Activated naive CD4-positive, alpha-beta T cell (primary cell): ENCODE measurements at places on chromosomes 5 and 9.

- no peak for DNase-seq
These were observed 408.4 kb downstream of the SPOCK1 start for GRCh38 chr5:137090721-137091120.

DNA sequence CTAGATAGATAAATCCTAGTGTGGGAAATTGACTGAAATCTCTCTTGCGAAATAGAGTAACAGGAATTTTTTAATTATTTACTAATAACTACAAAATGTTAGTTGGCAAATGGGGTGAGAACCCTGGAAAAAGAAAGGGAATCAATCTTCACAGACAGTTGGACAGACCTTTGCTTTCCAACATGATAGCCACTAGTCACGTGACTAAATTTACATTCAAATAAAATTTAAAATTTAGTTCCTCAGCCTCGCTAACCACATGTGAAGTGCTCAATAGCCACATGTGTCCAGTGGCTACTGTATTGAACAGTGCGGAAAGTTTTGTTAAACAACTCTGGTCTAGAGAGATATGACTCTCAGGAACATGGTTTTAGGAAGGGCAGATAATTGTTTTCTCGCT, 289.9 kb upstream of the RASA1 start:
- DNase-seq: no peak

GRCh38 chr9:7516376-7516775, 283.2 kb downstream of the DMAC1 start:
- DNase-seq: no peak

DNA sequence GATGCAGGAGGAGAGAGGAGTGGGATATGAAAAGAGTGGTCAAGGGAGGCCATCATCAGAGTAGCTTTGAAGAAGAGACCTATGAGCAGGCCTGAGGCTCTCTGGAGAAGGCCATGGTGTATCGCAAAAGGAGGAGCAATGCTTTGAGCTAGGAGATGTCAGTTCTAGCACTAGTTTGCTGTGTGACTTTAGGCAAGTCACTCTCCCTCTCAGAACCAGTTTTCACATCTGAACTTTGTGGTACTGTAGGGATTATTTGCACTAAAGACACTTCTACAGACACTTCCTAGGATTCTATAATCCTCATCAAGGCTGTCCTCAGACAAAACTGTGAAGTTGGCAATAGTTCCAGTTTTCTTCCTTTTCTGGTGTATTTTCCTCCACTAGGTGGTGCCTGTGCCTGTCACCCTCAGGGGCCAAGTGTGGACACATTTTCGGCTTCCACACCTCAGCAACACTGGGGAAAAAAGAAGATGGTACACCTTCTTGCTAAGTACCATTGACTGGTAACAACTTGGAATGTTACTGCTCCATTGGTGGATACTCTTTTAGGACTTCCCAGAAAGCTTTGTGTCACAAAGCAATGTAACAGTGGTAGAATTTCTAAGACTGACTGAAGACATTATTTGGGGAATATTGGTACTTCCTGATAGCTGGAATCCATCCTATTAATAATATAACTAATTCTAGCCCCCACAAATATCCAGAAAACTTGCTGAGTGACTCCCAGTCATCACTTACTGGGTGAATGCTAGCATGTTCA, 9.9 kb downstream of the PAPPA start:
- no peak for DNase-seq

DNA sequence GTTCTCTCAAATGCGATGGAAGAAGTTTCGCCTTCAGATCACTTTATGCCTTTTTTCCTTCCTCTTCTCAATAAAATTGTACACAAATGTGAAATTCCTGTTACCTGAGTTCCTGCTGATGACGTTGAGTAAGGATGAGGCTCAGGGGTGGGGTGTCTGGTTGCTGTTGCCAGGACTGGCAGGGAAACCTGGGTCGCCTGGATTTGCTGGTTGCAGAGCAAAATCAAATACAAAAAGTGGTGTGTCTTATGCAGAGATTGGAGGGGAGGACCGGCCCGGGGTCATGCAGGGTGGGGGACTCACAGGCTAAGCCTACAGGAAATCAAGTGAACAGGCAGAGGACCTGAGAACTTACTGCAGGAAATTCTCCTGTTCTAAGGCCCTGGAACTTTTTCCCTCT, 39.2 kb downstream of the ANXA2R start:
- DNase-seq: no peak

- peak; percentile 20 for DNase-seq
These were observed 65.2 kb upstream of the SPIN1 start for GRCh38 chr9:88322906-88323566.

- DNase-seq: no peak
These were observed 39.4 kb downstream of the CTNNAL1 start for GRCh38 chr9:108973895-108974294.

DNA sequence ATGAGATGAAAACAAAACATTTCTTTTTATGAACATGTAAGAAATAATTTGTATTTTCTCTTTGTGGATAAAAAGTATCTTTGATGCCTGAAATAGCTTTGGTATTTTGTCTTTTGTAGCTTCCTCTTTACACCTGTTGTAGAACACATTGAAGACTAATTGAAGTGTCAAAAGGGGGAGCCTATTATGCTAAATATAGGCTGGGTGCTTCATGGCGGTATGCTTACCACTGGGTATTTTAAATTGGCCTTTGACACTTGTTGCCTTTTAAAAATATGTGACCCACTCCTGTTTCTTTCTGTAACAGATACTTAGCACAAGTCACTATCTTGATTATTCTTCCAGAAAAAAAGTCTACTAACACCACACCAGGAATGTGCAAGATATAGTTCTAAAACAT, 226.4 kb downstream of the KIAA0825 start:
- no peak for DNase-seq

GRCh38 chr9:34158362-34158869, 20.4 kb upstream of the UBAP1 start:
- DNase-seq: no peak

DNA sequence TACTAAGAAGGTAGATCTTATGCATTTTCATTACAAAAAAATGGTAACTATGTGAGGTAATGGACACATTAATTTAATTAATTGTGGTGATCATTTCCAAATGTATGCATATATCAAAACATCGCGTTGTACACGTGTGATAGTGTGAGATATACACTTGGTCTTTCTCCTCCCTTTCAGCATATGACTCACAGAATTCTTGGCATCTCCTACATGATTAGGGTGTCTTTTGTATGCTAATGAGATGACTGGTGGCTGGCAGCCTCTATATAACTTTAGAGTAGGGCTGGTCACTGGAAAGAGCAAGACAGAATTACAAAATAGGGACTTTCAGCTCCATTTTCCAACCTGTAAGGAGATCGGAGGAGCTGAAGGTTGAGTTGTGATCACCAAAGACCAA, 1167.6 kb downstream of the CDH12 start:
- no peak for DNase-seq

- no peak for DNase-seq
These were observed at the start of gene IRX2 for GRCh38 chr5:2751592-2752021. IRX2 (minus strand) TSS chr5:2751677; CDS start chr5:2751413, 264 bp downstream.

DNA sequence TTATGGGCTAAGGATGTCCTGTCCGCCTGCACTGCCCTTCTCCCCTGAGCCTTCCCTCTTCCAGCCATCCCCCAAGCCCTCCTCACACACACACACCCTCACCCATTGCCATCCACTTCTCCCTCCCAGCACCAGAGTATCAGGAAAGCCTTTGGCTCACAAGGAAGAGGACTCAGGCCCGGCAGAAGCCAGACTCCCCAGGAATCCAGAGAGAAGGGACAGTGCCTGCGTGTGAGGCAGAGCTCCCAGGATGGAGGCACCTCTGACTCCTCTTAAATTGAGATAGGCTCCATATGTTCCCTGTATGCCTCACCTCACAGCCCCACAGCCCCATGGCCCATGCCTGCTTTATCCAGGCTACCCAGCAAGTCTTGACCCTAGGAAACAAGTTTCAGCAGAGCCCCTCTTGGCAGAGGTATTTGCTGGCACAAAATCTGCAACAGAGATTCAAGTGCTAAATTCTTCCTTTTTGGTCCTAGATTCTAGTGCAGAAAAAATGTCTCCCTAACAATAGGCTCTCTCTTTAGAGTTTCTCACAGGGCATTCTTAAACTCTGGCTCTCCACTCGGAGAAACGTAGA, 761 bp downstream of the IL17B start:
- no peak for DNase-seq

DNA sequence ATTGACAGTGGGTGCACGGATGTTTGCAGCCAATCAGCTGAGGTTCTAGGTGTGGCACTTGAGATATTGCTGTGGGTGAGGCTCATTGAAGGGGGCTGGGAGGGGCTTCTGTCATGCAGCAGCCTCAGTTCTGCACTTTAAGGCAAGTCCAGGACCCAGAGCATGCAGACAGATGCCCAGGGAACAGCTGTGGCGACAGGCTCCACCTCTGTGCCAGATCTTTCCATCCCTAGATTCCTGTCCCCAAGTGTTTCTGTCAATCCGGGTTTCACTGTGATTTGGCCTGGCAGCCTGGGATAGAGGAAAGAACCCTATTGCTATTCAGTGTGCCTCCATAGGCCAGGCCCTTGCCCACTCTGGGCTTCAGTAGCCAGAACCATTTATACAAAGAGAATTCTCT, 20.8 kb upstream of the CERCAM start:
- no peak for DNase-seq

GRCh38 chr5:31116466-31117031, 76.9 kb upstream of the CDH6 start:
- no peak for DNase-seq

DNA sequence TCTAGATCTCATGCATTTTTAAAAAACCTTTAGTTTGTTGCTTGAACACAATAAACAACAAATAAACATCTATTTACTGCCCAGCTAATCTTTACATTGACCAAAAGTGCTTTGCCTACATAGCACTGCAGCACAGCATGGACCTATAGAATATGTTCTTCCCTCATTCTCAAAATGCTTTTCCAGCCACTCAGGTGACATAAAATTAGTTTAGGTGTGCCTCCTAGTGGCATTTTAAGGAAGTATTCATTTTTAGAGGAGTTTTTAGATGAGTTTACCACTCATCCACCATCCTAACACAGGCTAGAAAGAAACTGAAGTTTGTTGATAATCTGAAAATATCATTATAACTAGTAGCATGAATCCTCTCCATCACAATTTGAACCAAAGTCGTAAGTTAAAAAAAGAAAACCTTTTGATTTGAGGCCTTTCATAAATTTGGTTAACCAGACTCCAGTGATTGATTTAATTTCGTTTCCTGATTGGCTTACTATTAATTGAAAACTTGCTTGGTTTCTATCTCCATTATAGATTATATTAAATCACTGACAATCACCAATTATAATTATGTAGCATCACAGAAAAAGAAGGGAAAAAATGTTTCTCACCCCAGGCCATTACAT, 12.6 kb downstream of the PLGRKT start:
- no peak for DNase-seq

DNA sequence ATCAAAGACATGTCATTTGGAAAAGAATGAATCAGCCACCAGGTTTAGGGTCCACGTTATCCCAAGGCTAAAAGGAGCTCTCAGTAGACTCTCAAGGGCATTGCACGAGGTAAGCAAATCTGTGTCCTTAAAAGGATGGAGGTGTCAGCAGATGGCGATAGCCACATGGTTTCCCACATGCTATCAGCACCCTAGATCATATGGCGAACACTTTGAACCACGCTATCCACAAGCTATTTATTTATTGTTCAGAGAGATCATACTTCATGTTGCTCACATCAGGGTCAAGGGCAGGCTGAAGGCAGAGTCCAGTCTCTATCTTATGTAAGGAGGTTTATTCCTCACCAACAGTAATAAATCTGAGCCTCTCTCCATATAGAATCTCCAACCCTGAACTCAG, 43.7 kb downstream of the CDH6 start:
- no peak for DNase-seq

DNA sequence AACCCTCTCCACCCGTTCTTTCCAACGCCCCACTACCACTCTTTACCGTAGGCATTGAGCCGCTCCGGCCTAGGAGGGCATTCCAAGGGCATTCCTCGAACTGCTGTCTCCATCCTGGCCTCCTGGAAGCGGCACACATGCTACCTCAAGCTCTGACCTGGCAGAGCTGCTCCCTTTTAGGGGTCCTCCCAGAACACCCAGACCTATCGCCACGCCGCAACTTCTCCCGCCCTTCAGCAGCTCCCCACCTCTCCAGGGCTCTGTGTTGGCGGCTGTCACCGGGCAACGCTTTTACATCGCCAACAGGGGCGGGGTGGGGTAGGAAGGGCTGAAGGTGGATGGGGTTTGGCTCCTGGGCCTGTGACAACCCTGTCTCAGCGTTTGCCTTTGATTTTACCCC, 4.6 kb upstream of the MYORG start:
- no peak for DNase-seq

- no peak for DNase-seq
These were observed 49.0 kb downstream of the ZNF462 start for GRCh38 chr9:106911951-106912350.

DNA sequence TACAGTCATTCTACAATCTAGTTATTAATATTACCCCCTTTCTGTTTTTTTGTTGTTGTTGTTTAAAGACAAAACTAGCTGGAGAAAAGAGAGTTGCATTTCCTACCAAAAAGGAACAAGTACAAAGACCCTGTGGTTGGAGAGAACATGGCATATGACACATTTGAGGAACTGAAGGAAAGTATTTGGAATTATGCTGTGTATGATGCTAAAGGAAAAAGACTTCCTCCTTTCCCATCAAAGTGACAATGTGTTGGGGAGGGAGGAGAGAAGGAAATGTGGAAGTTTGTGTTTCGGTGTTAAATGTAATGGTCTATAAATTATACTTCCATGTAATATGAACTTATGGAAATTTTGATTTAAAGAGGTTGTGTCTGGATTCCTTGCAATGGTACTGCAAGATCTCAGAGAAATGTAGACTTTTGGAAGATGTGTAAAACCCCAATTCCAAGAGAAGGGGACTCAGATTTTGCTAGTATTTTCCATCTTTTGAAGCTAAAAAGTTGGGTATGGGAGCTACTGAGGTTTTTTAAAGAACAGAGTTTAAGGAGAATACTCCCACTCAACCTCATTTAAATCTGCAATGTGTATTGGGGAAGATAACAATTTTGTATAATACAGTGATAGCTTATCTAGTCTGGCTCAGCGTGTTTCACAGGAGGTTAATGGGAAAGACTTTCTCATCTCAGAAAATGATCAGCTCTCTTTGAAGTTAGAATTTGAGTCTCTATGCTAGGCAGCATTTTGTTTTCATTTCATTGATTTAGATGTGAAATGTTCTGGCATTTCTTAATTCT, 15.4 kb upstream of the TNFSF8 start:
- DNase-seq: no peak

- no peak for DNase-seq
These were observed 48.4 kb upstream of the GNE start for GRCh38 chr9:36306471-36307306.

DNA sequence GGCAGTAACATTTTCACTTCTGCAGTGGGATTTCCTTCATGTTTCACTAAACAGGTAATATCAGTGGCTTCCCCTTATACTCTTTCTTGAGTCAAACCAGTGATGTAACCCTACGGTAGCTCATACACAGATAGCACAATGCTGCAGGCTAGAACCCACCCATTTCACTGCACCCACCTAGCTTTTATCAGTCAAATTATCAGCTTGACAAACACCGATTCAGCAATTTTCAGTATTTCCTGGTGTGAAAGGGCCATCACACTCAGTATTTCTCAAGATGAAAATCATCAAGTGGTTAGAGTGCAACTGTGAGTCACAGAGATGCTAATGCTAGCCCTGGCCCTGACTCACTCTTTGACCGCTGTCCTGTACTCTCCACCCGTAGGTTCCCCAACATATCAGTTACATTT, 242.3 kb upstream of the PTGER4 start:
- no peak for DNase-seq
